Panc1 (cell line): ENCODE measurements at places on chromosomes 3 and 15. TPM values are rescaled to one million over a fixed set of nuclear protein-coding genes. Genes with fewer than 3 reads are reported as not detected.

The CPA3 gene
- not detected for total RNA-seq

The SPATA12 gene
- 0.10 TPM for total RNA-seq

The IRAK2 gene
- 25.1 TPM for total RNA-seq

The SI gene
- not detected for total RNA-seq

The KBTBD13 gene
- not detected for total RNA-seq

The COLQ gene
- 0.64 TPM for total RNA-seq

The OR5K2 gene
- total RNA-seq, result not detected

The NRROS gene
- 8.8 TPM for total RNA-seq

The SCAANT1 gene
- total RNA-seq, result not detected

The GOLGA8J gene
- 0.44 TPM for total RNA-seq

The PXYLP1 gene
- total RNA-seq, result 1.4 TPM

The GOLGA8M gene
- 0.87 TPM for total RNA-seq

The ARNT2 gene
- total RNA-seq, result 16.8 TPM

The NMB gene
- total RNA-seq, result 9.5 TPM

The LINGO1 gene
- 18.2 TPM for total RNA-seq

The ZDHHC3 gene
- 49.5 TPM for total RNA-seq

The ANKDD1A gene
- 6.8 TPM for total RNA-seq

The ADGRG7 gene
- total RNA-seq, result not detected

The GOLGA8K gene
- 1.5 TPM for total RNA-seq

The SLC24A5 gene
- total RNA-seq, result not detected

The DNAH12 gene
- 0.21 TPM for total RNA-seq

The HCLS1 gene
- total RNA-seq, result 0.85 TPM

The TNFAIP8L3 gene
- 1.0 TPM for total RNA-seq

The P2RY13 gene
- not detected for total RNA-seq

The COL6A5 gene
- total RNA-seq, result not detected

The CEMIP gene
- total RNA-seq, result 0.46 TPM

The PP2D1 gene
- not detected for total RNA-seq

The SLC35G2 gene
- total RNA-seq, result 15.0 TPM

The C3orf85 gene
- total RNA-seq, result not detected

The POLQ gene
- 11.9 TPM for total RNA-seq

The CCDC33 gene
- total RNA-seq, result not detected

The CHL1 gene
- not detected for total RNA-seq

The LOXL1 gene
- 18.6 TPM for total RNA-seq

The RNU6-1 gene
- not detected for total RNA-seq

The REC114 gene
- not detected for total RNA-seq

The PIERCE2 gene
- total RNA-seq, result 2.8 TPM

The SCAP gene
- total RNA-seq, result 49.7 TPM

The LDHAL6B gene
- not detected for total RNA-seq

The ZNF662 gene
- not detected for total RNA-seq

The C3orf20 gene
- not detected for total RNA-seq

The PAQR9 gene
- total RNA-seq, result 0.36 TPM

The COL7A1 gene
- total RNA-seq, result 40.0 TPM

The IL17RC gene
- 23.6 TPM for total RNA-seq

The ANKRD34C gene
- not detected for total RNA-seq

The DUOXA2 gene
- not detected for total RNA-seq

The TEX55 gene
- total RNA-seq, result not detected

The EPHA3 gene
- total RNA-seq, result 0.05 TPM

The SSUH2 gene
- total RNA-seq, result not detected

The ALDH1L1 gene
- 0.36 TPM for total RNA-seq

The ST8SIA2 gene
- 0.15 TPM for total RNA-seq

The SLC26A6 gene
- total RNA-seq, result 36.3 TPM

The ZNF80 gene
- not detected for total RNA-seq

The AGTR1 gene
- total RNA-seq, result 0.28 TPM

The PLA2G4E gene
- not detected for total RNA-seq
